ENCODE measurements at places on chromosomes 2 and 18. TPM values are rescaled to one million over a fixed set of nuclear protein-coding genes. Genes with fewer than 3 reads are reported as not detected.

Gene EGR4
- polyA plus RNA-seq: 0.02 TPM

Gene TEX44
- polyA plus RNA-seq: not detected

Gene RND3
- polyA plus RNA-seq: 28.6 TPM

Gene SALL3
- polyA plus RNA-seq: not detected

Gene CCDC138
- polyA plus RNA-seq: 2.2 TPM

Gene FBXO41
- polyA plus RNA-seq: 4.5 TPM

Gene ALPG
- 0.03 TPM for polyA plus RNA-seq

Gene ADD2
- 0.06 TPM for polyA plus RNA-seq

Gene AKAIN1
- not detected for polyA plus RNA-seq

Gene SCYGR4
- not detected for polyA plus RNA-seq

Gene EVA1A
- 28.0 TPM for polyA plus RNA-seq

Gene SERPINB10
- 0.07 TPM for polyA plus RNA-seq

Gene TNFAIP6
- 0.09 TPM for polyA plus RNA-seq

Gene POU3F3
- polyA plus RNA-seq: not detected

Gene GKN2
- polyA plus RNA-seq: not detected

Gene ABCG5
- polyA plus RNA-seq: not detected

Gene HOXD11
- not detected for polyA plus RNA-seq

Gene RGPD3
- polyA plus RNA-seq: 0.08 TPM

Gene LYPD6
- polyA plus RNA-seq: 0.07 TPM

Gene POLR1B
- 17.6 TPM for polyA plus RNA-seq

Gene NTSR2
- polyA plus RNA-seq: not detected

Gene CHST10
- polyA plus RNA-seq: 6.9 TPM

Gene UCN
- polyA plus RNA-seq: 0.23 TPM

Gene SAG
- polyA plus RNA-seq: not detected

Gene AMER3
- polyA plus RNA-seq: not detected

Gene GPBAR1
- 0.03 TPM for polyA plus RNA-seq

Gene NFATC1
- polyA plus RNA-seq: 0.60 TPM

Gene LHCGR
- polyA plus RNA-seq: not detected

Gene LDLRAD4
- not detected for polyA plus RNA-seq

Gene RTP5
- polyA plus RNA-seq: not detected

Gene SUMO1
- polyA plus RNA-seq: 70.9 TPM

Gene ZNF516
- 7.5 TPM for polyA plus RNA-seq

Gene WNT6
- polyA plus RNA-seq: not detected

Gene TLX2
- polyA plus RNA-seq: 0.05 TPM

Gene SERPINB12
- polyA plus RNA-seq: not detected

Gene CGREF1
- 4.5 TPM for polyA plus RNA-seq

Gene CIB4
- not detected for polyA plus RNA-seq

Gene ANAPC1
- 29.2 TPM for polyA plus RNA-seq
